ENCODE measurements at places on chromosomes 2 and 18.

DNA sequence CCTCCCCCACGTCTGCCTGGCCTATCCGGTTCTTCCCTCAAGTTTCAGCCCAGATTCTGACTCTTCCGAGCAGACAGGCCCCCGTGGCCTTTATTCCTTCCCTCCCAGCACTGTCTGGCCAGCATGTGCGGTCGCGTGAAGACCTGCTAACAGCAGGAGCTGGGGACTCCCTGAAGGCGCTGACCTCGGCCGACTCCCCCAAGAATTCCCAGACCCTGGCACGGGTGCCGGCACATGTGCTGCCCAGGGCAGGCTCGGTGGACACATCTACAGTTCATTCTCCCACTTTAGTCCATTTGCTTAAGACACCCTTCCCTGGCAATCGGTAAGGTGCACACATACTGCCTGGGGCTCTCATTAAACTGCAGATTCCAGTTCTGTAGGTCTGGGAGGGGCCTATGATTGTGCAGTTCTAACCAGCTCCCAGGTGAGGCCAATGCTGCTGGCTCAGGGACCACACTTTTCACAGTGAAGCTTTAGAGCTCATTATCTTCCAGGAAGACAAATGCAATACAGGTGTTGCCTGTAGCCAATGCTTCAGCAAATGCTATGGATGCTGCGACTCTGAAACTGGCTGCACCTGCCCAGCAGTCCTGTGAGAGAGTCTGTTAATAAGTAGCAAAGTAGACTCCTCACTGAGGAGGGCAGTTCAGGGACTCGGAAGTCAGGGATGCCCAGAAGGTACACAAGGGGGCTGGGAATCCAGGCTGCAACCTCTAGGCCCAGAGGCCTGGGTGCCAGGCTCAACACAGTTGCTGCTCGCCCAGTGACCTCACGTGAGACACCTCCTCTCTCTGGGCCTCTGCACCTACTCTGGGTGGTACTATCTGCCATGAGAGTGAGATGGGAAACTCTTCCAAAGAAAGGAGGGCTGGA lies 45.4 kb upstream of the TAF1B start:
- no peak for DNase-seq

- no peak for DNase-seq
Observed at GRCh38 chr2:178395941-178396570, 54.9 kb downstream of the PRKRA start.

DNA sequence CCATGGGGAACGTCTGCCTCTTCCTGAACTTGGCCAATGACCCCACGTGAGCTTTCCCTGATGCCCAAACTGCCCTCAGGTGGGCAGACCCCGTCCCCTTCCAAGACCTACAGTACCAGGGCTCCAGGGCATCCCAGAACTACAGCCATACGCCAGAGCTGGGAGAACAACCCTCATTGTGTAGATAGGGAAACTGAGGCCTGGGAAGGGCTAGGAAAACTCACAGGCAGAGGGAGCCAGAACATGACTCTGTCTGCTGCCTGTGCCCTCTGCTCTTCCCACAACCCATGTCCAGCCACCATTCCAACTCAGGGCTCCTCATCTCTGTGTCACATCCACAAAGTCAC lies 16.8 kb upstream of the ANKRD53 start:
- DNase-seq = no peak

GRCh38 chr18:25568986-25569385 lies 217.0 kb upstream of the ZNF521 start:
- DNase-seq = no peak

DNA sequence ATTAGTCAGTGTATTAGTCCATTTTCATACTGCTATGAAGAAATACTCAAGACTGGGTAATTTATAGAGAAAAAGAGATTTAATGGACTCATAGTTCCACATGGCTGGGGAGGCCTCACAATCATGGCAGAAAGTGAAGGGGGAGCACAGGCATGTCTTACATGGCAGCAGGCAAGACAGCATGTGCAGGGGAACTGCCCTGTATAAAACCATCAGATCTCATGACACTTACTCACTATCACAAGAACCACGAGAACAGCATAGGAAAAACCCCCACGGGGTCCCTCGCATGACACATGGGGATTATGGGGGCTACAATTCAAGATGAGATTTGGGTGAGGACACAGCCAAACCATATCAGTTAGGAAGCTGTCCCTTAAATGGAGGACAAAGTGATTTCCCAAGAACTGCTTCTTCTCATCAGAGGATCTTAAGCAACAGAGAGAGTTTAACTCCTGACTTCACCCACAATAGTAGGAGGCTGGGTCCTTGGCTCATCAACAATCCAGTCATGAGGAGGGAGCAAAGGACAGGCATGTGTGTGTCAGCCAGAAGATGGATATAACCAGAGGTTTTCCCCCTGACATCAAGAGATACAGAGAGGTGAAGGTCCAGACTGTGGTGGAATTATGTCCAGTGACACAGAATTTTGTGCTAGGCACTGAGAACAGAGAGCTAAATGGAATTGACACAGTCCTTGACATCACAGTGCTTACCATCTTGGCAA lies 203.8 kb upstream of the SH3BP4 start:
- DNase-seq = no peak

GRCh38 chr2:238771218-238771617 lies 76.7 kb upstream of the TWIST2 start:
- no peak for DNase-seq

- DNase-seq = no peak
Observed at GRCh38 chr2:135563793-135564192, 32.5 kb downstream of the R3HDM1 start.

DNA sequence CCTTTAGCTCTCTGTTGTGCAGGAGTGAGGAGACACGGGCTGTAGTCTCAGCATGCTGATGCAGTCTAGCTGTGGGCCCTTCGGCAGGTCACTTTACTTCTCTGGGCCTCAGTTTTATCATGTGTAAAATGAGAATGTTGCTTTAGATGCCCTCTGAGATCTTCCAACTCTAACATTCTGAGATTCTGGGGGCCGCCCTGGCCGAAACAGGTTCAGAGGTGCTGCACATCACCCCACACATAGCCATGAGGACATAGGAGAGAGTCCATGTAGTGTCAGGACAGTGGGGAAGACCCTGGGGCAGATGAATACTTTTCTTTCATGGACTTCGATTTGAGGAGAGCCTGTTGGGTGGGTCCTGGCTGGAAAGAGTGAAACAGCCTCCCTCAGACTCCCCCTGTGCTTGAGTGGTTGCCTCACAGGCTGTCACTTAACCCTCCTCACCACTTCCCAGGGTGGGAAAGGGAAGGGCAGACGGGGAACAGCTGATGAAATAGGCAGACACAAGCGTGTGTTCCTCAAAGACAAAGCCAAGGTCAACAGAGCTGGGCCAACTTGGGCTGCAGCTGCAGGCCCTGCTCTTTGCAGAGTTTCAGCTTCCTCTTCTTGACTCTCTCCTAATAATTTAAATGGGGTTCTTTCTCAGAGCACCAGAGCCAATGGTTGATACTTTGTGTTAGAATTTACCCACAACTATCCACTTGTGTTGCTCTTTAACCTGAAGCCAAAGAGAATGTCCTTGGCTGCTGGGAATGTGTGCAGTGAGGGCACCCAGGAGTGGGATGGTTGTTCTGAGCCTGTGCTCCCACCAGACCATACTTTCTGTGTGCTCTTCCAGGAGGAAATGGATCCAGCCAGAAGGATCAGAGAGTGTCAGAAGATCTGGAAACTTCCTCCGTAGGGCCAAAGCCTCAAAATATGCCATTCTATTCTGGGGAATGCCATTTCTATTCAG lies 14.7 kb upstream of the MRPL33 start:
- no peak for DNase-seq

DNA sequence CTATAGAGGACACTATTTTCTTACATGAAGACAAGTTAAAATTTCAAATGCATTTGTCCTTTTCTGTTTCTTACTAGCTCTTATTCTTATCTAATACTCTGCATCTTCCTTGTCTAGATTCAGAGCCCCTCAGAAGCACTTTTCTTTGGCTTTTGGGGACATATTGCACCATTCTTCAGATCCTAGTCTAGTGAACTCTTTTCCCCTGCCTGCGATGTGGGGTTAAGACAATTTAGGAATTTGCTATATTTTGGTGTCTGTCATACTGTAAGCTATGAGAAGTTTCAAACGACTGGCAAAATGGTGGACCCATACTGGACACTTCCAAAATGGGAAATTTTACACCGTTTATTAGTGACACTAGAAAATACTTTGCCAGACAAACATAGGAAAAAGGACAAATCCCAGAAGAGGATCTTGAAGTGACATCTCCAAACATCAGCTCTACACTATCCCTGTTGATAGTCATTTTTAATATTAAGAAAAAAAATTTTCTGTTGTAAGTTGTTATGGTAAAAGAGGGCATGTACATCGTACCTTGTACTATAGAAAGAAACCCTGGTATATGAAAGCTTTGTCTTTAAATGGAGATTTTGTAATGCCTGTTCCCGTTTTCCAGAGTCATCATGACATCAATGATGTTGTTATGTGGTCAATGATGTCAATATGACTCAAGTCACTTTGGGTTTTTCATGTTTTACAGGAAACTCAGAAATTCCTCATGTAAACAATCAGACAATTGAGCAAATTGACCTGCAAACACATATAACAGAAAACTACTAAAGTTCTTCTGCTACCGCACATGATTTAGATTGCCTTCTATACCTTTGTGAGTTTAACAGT lies 4.4 kb upstream of the KYNU start:
- no peak for DNase-seq

DNA sequence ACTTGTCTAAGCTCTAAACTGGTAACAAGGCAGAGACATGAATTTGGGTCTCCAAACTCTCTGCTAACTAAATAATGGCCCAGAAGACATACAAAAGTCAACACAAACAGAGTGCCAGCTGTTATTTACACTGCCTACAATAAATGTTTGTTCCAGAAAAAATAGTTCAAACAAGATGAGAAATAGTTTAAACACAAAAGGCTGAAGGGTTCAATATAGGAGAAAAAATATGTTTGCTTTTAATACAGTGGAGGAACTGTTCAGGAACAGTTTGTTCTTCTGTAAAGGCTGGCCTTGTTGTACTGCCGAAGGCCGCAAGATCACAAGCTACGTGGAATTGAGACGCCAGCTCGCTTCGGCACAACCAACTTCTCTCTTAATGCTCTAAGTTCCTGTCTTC lies 74.6 kb downstream of the AFF3 start:
- no peak for DNase-seq

GRCh38 chr2:154408786-154409185 lies 289.7 kb upstream of the KCNJ3 start:
- no peak for DNase-seq

GRCh38 chr2:136344339-136344738 lies 226.4 kb upstream of the CXCR4 start:
- no peak for DNase-seq

GRCh38 chr18:22813648-22814328 lies 119.3 kb upstream of the RBBP8 start:
- DNase-seq = no peak

DNA sequence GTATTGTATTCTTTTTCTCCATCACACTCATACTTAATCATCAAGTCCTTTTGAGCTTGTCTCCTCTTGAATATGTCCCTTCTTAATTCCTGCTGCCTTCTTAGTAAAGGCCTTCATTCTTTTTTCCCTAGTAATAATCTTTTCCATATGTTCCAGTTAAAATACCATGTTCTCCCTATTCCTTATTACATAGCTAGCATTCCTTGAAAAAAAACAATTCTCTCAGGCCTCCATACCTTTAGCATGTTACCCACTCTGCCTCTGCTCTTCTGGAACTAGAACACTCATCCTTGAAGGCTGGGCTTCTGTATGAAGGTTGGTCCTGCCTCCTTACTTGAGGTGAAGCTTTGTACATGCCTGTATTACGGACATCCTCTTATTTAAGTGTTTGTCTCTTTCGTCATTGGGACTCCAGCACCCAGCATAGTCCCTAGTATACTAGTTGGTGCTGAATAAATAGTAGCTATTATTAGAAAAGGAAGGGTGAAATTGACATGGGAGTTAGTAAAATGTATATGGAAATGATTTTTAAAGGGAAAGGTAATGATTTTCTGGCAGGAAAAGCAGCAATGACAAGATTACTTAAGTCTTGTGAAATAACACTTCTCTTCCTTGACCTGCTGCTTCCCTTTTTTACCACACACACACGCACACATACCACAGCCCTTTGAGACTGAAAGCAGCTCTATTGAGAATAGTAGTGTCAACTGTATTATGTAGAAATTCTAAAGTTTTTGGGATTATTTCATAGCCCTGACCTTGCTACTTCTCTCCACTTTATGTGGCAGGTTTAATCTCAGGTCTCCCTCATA lies 45.6 kb downstream of the REL start:
- DNase-seq = no peak

Data from NCI-H1930 (cell line).